ENCODE measurements at places on chromosomes 6 and 20. TPM values are rescaled to one million over a fixed set of nuclear protein-coding genes. Genes with fewer than 3 reads are reported as not detected.

GRCh38 chr6:170291271-170292110 is 613 bp upstream of the DLL1 start:
- peak; percentile 66 for DNase-seq

DNA sequence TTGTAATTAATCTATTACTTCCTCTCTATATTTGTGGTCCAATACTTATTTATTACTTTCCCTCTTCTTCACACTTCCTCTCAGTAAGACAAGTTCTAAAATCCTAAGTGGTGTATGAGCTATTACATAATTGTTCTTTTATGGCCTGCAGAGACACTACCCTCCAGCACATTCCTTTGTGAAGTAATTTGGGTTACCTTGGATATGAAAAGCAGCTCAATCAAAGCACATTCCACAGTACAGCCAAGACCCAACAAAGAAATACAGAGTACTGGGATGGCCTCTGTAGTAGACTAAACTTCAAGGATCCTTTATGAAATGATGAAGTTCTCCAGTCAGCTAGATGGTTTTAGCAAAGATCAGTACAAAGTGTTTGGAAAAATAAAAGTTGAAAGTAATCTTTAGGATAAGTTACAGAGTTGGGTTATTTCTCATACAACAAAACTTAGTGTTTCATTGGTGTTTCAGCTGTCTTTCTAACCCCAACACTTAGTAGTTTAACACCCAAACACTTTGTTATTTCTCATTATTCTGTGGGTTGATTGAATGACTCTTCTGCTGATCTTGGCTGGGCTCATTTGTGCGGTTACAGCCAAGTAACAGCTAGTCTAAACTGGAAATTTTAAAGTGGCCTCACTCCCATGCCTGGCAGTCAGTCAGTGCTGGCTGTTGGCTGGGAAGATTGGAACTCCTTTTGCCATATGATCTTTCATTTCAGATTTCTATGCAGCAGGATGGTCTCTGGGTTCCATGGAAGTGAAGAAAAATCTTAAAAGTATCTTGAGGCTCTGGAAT is 161.5 kb upstream of the POU3F2 start:
- no peak for DNase-seq

GRCh38 chr20:1784586-1784985 is 110.6 kb upstream of the SIRPA start:
- no peak for DNase-seq

DNA sequence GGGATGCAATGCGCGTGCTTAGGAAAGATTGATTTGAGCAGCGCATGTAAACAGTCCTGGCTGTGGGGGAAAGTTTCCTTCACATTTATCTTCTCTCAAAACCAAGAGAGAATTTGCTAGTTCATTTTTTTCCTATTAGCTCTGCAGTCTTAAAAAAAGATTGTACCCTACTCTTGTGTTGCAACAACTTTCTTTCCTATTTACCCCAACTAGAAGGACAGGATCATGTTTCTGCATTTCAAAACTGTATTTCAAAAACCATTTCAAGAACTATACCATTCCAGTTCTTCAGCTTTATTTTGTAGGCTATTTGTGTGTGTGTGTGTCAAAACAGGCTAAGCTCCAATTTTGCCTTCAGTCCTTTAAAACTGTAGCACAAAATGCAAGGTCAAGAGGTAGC is 473.1 kb downstream of the KIF16B start:
- no peak for DNase-seq

GRCh38 chr6:15698471-15698870 is 35.6 kb upstream of the DTNBP1 start:
- no peak for DNase-seq

GRCh38 chr6:39515471-39515870 is 193.0 kb upstream of the KCNK16 start:
- DNase-seq: no peak

NKAIN2 gene
- total RNA-seq: not detected

FOXA2 gene
- total RNA-seq: not detected

PHACTR3 gene
- total RNA-seq: 3.2 TPM

CALHM6 gene
- 3.9 TPM for total RNA-seq

All from uterus (tissue), 4 donors.